ENCODE measurements at places on chromosomes 16 and 17.

DNA sequence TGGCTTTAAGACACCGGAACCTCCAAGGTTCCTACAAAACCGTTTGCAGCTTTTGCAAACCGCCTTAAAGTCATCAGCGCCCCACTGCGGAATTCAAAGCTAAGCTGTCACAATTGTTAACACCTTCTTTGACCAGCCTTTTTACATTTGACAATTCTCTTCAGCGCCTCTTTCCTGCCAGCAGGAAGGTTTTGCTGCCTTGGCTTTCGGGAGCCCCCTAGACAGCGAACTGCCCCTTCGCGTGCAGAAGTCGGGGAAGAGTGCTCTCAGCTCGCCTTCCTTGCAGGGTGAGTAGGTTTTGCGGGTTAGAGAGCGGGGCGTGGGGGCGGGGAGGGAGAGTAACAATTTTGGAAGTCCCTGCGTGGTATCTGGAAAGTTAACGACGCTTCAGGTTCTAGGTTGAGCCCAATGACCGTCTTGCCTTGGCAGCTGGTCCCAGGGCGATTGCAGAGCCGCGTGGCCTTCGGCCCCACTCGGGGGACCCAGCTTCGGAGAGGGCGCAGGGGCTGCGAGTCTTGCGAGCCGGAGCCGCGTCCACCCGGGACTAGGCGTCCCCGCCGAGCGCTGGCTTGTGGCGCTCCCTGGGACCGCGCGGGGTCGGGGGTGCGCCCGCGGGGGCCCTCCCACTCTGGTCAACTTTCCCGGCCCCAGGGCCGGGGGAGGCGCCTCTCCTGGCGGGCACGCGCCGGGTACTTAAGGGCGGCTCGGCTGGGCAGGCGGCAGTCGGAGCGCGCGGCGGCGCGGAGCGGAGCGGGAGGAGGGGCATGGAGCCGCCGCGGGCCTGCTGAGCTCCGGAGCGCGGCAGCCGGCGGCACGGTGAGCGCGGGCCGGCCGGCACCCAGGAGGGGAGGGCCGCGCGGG lies at the start of gene HAS3:
Gene HAS3 (plus strand): TSS at position 153 of the 861 bp plus-strand sequence. CDS start 3,743 bp downstream, outside the sequence.
- no peak for DNase-seq

GRCh38 chr17:1813088-1813487 lies 16.6 kb downstream of the SMYD4 start:
- DNase-seq = no peak

- no peak for DNase-seq
These were observed 451.3 kb downstream of the PMP22 start for GRCh38 chr17:14813649-14814370.

GRCh38 chr17:49571283-49571682 lies 4.4 kb upstream of the NXPH3 start:
- no peak for DNase-seq

GRCh38 chr16:66205287-66206231 lies 160.9 kb upstream of the CDH5 start:
- DNase-seq = no peak

DNA sequence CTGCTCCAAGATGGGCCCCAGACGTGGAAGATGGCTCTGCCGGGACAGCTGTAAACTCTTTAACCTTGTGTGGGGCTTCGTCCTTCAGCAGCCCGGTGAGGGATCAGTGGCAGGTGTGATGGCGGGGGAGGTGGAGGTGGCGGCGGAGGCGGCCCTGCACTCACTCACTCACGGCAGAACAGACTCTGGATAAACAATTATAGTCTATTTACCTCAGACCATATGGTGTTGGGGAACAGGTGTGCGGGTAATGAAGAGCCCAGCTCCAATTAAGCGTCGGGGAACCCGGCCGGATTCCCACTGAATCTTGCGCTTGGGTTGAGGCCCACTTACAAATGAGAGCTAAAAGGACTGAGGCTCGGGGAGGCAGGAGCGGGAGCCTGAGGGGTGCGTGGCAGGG lies 104.3 kb upstream of the SDK2 start:
- no peak for DNase-seq

DNA sequence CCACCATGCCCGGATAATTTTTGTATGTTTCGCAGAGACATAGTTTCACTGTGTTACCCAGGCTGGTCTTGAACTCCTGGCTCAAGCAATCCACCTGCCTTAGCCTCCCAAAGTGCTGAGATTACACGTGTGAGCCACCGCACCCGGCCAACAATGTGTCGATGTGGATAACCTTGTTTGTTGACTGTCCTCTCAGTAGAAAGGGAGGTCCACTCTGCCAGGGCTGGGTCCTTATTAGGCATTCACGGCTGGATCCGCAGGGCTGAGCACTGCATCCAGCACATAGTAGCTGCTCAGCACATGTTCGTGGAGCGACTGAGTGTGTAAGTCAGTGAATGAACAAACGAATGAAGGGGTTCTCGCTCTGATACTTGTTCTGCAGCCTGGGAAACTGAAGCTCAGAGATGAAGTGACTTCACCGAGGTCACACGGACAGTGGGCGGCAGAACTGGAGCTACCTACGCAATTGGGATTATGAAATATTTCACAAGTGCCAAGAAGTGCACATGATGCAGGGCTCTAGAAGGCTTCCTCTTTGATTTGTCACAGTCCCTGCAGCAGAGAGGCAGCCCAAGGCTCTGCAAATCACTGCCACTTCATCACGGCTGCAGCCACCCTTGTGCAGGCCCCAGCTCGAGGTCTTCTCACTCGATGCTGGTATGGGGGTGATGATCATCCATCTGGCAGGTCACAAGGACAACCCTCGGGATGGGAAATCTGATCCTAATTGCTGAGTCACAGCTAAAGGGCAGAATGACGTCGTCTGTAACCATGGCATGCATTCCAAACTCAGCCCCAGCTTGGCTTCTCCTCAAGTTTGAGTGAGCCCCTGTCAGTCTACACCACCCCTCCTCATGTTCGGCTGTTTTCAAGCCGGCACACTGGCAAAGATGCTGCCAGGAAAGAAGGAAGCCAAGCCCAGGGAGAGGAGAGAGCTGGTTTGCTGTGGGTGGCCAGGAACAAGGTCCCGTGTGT lies 28.0 kb upstream of the SNN start:
- no peak for DNase-seq

- no peak for DNase-seq
These were observed 13.1 kb downstream of the CTRB2 start for GRCh38 chr16:75193730-75194444.

DNA sequence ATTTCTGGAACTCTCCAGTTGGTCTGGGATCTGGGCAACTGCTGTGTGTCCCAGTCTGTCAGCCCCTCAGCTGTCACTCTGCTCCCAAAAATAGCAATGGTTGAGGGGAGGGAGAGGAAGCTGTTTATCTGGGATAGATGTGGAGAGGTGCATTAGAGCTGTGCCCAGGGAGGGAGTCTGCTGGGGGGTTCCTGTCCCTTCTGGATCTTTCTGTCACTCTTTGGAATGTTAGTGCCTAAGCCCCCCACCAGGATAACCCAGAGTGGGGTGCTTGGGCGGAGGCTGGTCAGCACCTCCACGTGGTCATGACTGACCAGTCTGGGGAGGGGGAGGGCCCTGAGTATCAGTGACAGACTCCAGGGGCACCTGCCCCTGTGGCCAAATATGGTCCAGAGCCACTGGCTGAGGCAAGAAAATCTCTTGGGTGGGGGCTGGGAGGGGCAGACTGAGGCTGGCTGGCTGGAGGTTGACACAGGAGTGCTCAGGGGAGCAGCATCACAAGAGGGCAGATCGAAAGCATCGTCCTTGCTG lies at the start of gene UNC45B:
Gene UNC45B (plus strand): TSS at position 443 of the 531 bp plus-strand sequence. CDS start 447 bp downstream, outside the sequence.
- DNase-seq = no peak

GRCh38 chr16:71255721-71256120 lies 25.2 kb upstream of the HYDIN start:
- no peak for DNase-seq

DNA sequence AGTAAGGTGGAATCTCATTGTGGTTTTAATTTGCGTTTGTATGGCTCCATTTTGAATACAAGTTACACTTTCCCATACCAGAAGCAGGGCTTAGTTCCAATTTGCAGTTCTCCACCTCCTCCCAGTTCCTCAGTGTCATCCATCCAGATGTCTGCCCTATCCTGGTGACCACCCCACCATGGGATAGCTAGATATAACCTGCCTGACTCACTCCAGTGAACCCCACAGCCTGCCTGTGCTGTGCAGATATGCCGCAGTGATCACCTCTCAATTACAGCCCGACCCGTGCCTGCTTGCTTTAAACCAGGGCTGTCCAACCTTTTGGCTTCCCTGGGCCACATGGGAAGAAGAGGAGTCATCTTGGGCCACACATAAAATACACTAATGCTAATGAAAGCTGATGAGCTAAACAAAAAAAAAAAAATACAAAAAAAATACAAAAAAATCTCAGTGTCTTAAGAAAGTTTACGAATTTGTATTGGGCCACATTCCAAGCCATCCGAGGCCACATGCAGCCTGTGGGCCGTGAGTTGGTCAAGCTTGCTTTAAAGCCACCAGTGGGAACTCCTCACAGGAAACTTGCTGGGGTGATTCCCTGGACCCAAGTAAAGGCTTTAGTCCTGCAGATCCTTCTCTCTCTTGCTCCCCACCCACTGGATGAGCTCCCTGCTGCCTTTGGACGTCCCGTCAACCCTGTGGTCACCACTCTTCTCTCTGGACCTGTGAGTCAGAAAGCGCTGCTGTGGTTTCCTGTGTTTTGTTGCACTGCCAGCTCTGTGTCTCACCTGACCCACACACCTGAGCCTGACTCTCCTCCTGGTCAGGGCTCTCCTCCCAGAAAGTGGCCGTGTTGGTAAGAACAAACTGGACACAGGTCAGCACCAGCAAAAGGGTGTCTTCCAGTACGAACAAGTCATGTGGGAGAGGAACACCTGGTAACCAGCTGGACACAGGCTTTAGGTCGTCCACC lies 83.0 kb downstream of the EMP2 start:
- no peak for DNase-seq

DNA sequence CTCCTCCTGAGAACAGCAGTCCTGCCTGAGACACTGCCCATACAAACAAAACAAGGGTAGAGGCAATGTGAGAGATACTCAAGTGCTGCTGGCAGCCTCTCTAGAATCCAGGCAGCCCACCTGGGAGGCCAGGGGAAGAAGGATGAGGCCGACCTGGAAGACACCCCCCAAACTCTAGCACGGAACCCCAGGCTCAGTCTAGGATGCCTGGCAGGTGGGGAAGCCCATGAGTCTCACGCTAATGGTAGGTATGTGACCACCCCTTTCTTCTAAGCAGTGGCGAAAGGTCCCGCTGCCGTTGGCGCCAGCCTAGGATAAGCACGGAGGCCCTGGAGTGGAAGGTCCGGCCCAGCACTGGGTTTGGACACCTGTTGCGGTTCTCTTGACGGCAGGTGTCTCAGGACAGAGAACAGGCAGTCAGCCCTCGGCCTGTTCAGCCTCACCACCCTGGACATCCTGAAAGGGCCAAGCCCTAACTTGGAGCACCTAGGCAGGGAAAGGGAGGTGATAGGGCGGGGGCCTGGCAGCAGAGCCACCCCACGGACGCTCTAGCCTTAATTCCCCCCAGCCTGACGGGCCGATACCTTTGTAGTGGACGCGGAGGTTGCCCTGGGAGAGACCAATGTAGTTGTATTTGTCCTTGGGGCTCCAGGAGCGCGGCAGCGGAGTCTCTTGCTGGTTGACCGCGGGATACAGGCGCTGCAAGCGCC lies 487 bp downstream of the RANBP10 start:
- DNase-seq = no peak

GRCh38 chr16:23359092-23359760 lies 57.1 kb downstream of the SCNN1B start:
- DNase-seq = no peak

DNA sequence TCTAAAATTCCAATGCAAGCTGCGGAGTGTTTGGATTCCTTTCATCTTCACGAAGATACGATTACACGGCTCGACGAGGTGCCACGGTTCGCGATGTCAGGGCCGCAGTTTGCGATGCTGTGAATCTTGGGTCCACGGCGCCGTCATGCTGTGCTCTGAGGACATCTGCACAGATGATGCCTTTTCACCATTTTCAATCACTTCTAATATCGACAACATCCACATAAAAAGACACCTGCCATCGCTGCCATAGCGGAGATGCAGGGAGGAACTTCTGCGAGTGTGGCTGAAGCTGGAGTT lies 6.8 kb upstream of the APRT start:
- DNase-seq = no peak

- DNase-seq = no peak
These were observed 13.0 kb downstream of the NMRAL1 start for GRCh38 chr16:4461250-4462085.

- DNase-seq = no peak
These were observed 284 bp upstream of the COPZ2 start for GRCh38 chr17:48037838-48038323.

DNA sequence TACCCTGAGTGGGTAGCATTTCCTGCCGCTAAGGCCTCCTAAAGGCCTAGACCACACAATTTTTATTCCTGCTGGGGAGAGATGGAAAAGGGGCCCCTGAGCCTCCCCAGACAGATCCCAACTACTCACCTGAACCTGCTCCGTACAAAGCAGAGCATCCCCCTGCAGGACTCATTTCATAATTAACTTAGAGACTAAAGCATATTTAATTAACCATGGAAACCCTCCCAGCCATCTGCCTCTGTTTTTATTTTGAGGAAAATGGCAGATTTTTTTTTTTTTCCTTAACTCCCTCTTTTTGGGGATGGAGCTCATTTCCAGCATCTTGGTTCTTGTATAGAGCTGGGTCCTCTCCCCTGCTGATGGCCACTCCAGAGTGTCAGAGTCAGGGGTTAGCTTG lies 96.5 kb upstream of the CRHR1 start:
- no peak for DNase-seq

GRCh38 chr17:57612202-57613071 lies 132.7 kb downstream of the CCDC182 start:
- no peak for DNase-seq

GRCh38 chr17:73319766-73320165 lies 8.0 kb upstream of the CDC42EP4 start:
- no peak for DNase-seq

DNA sequence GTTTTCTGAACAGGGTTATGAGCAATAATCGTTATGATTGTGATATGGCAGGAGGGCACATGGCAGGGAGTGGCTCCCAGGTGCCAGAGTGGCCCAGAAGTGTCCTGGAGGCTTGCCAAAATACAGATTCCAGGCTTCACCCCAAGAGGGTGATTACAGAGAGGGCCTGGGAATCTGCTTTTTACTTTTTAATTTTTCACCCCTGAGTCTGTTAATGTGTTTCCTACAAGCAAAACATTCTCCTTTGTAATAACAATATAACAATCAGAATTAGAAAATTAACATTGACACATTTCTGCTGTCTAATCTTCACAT lies 212.4 kb downstream of the SNX29 start:
- DNase-seq = no peak

- no peak for DNase-seq
These were observed 18.0 kb upstream of the TCF25 start for GRCh38 chr16:89855301-89855945.
